Stomach (tissue), 19 donors: ENCODE measurements at places on chromosomes 11 and 22. TPM values are rescaled to one million over a fixed set of nuclear protein-coding genes. Genes with fewer than 3 reads are reported as not detected.
A peak's percentile ranks its signal among the peaks of the same experiment; 100 is the strongest.

DNA sequence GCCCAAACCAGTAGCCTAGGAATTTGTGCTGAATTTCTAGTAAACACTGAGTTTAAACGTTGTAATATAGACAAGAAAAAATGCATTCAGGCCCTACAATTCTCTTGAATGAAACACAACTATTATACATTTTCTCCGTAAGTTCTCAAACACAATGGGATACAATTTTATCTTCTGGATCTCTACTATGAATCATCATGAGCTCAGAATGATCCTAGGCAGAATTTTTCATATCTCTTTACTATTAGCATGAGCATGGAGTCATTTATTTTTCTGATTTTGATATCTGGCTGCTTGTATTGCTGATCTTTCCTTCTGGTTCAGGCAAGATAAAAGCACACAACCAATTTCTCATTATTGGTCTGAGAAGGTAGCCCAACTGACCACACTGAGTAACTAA, 1123.4 kb upstream of the RAG2 start:
- no peak for DNase-seq

- no peak for DNase-seq
Observed at GRCh38 chr11:64799256-64799622, 3.8 kb downstream of the MAP4K2 start.

- no peak for DNase-seq
Observed at GRCh38 chr11:121337740-121338272, 45.2 kb downstream of the SC5D start.

DNA sequence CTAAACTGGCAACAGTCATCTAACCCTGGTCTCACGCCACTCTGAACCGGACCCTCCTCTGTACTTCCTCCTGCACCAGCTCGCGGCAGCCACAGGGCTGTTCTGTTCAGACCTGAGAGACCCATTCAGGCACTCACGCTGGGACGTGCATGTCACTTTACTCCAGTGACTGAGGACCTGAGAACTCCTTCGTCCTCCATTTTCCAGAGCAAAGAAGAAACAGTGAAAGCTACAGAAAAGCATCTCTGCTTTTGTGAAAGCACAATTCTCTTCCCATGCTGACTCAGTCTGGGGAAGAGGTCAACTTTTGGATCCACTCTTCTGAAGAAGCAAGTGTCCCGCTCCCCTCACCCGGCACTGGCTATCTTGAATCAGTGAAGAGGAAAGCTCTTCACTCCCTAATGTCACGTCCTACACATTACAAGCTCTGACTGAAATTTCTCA, 24.5 kb downstream of the PISD start:
- DNase-seq: no peak

GRCh38 chr11:119337581-119338317, 2.9 kb downstream of the C1QTNF5 start:
- peak; percentile 89 for DNase-seq

GRCh38 chr11:127789927-127790326, 789.4 kb upstream of the KIRREL3 start:
- peak; percentile 27 for DNase-seq

Gene PRR33
- not detected for total RNA-seq
